ENCODE measurements at places on chromosomes 1 and 21.

- no peak for DNase-seq
These were observed 96.6 kb downstream of the SLC44A5 start for GRCh38 chr1:75514270-75514669.

- DNase-seq: no peak
These were observed 56.2 kb upstream of the TARBP1 start for GRCh38 chr1:234535218-234535617.

DNA sequence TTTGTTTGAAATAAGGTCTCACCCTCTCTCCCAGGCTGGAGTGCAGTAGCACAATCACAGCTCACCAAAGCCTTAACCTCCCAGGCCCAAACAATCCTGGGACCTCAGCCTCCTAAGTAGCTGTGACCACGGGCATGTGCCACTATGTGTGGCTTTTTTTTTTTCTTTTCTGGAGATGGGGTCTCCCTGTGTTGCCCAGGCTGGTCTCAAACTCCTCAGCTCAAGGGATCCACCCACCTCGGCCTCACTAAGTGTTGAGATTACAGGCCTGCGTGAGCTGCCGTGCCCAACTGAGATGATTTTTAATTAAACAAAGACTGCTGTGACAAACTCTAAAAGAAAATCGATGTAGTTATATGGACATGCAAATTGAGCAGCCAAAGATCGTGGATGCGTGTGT, 768.4 kb upstream of the ADGRL2 start:
- no peak for DNase-seq

DNA sequence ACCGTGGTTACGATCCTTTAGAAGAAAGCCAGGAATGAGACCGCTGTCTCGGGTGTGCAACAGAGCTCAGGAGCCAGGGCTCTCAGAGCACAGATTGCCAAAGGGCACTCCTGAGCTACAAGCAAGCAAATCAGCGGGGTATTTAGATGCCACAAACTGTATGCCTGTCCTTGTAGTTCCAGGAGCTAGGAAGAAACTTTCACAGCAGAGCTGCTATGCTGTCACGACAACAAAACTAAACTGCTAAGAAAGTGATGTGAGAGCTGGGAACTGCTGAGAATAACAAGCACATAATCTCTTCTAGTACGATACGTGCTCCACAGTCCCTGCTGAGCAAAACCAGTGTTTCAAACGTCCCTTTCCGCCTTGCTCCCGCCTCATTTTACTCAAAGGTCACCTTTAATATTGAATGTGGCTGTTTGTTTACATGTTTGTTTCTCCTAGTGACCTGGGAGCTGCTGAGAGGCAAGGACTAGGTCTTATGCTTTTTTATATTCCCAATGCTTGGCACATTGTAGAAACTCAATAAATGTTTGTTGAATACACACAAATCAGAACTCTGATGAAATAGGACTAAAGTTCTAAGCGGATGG, 14.7 kb downstream of the GREM2 start:
- DNase-seq: no peak

GRCh38 chr1:248822148-248823032, 3.3 kb downstream of the SH3BP5L start:
- DNase-seq: no peak

All from GM19239 (cell line).